ENCODE measurements at places on chromosomes 11 and 22. TPM values are rescaled to one million over a fixed set of nuclear protein-coding genes. Genes with fewer than 3 reads are reported as not detected.

The PGM2L1 gene
- 21.5 TPM for total RNA-seq

The GDPD4 gene
- not detected for total RNA-seq

The NXPE4 gene
- total RNA-seq: not detected

The FOLH1 gene
- total RNA-seq: not detected

The HOATZ gene
- total RNA-seq: not detected

The OR5AN1 gene
- total RNA-seq: not detected

Data from A549 treated with Hydrocortisone at 1 μM for 4 hours (cell line).